Daoy (cell line): ENCODE measurements at places on chromosomes 4 and X. TPM values are rescaled to one million over a fixed set of nuclear protein-coding genes. Genes with fewer than 3 reads are reported as not detected.

DNA sequence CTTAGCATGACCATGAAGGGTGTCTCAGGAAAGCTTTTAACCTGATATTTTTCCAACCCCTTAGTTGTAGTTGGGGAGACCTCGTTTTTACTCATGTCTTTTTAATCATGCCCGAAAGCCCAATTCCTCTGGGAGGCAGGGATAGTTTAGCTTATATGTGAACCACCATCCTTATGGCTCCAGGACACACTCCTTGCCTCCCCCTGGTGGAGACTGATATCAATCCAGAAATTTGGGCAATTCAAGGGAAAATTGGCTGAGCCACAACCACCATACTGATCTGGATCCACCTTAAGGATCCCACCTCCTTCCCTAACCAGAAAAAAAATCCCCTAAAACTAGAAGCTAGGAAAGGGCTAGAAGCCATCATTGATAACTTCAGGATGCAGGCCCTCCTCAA lies 13.4 kb upstream of the COL25A1 start:
- DNase-seq, result no peak

DNA sequence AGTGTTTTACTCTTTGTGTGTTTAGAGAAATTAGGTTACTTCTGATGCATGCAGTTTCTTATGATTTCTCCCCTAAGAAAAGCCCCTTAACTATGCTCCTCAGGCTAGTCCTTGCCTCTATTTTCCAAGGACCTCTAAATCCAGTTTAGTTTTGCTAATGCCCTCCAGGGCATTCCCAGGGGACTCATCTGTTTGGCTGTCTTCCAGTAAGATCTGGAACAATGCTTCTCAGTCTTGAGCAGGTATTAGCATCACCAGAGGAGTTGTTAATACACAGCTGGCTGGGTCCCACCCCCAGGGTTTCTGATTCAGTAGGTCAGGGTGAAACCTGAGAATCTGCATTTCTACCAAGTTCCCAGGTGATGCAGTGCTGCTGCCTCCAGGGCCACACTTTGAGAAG lies 56.9 kb downstream of the OTC start:
- DNase-seq, result no peak

Gene DSPP
- not detected in 2 replicates for total RNA-seq

Gene BTC
- total RNA-seq, result 0.03 and 0.29 TPM in 2 replicates

Gene ESX1
- total RNA-seq, result 8.4 and 10.8 TPM in 2 replicates
